ENCODE measurements at places on chromosomes 3 and 15. TPM values are rescaled to one million over a fixed set of nuclear protein-coding genes. Genes with fewer than 3 reads are reported as not detected.
A peak's percentile ranks its signal among the peaks of the same experiment; 100 is the strongest.

The GTF2E1 gene
- 10.9 TPM for total RNA-seq

The UPK1B gene
- not detected for total RNA-seq

DNA sequence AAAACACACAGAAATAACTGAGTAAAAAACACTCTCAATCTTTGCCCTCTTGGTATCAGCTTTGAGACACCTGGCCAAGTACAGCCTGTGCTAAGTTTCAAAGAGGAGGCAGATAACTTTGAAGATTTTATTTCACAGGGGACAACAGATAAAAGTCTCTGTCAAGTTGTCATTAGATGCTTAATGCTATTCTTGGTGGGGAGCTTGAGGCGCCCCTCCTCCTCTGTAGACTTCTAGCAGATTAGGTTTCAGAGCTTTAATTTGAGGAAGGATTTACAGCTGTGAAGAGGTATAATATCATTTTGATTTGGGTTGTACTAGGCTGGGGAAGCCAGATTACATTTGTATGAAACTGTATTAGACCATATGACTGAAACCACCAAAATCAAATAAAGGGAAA is 620.3 kb downstream of the FHIT start:
- no peaks in the 10 kb centered on the region for H3K36me3 ChIP-seq
- H3K4me3 ChIP-seq, result no peak overlapping the region
- no peaks in the 10 kb centered on the region for H3K4me1 ChIP-seq
- no peaks in the 10 kb centered on the region for H3K27me3 ChIP-seq
- H3K27ac ChIP-seq, result no peak overlapping the region
- no peak for DNase-seq

GRCh38 chr3:181622365-181622764 is 89.4 kb upstream of the SOX2 start:
- no peak for DNase-seq
- no peak overlapping the region for H3K27ac ChIP-seq
- no peaks in the 10 kb centered on the region for H3K4me1 ChIP-seq
- H3K36me3 ChIP-seq, result no peaks in the 10 kb centered on the region
- no peaks in the 10 kb centered on the region for H3K27me3 ChIP-seq
- no peak overlapping the region for H3K4me3 ChIP-seq

DNA sequence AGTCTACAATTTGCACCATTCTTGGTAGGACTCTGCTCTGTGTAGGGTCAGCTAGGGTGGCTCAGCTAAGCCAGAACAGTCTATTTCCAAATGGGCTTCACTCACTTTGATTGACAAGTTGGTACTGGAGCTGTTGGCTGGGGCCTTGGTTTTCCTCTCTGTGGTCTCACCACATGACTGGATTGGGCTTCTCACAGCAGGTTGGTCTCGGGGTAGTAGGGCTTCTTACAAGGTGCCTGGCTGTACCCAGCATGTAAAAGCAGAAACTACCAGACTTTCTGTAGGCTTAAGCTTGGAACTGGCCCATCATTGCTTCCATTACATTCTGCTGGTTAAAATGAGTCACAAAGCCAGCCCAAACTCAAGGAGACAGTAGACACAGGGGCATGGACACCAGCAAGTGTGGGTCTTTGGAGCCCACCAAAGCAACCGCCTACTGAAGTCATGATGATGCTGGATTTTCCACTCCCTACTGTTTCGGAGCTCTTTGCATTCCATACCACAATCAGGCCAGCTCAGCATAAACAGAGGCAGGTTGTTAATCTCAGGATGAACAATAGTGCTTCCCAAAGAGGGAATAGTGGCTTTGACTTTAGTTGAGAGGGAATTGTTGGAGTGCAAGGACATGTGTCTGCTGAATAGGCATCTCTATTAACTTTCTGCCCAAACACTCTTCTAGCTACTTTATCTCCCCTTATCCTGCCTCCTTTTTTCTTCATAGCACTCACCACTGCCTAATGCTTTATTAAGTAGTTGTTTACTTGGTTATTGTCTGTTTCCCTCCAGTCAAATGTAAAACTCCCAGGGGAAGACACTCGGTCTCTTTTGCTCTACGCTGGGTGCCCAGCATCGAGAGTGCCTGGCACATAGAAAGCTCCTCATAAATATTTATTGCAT is 78.0 kb upstream of the RARB start:
- H3K4me1 ChIP-seq, result no peaks in the 10 kb centered on the region
- H3K27ac ChIP-seq, result no peak overlapping the region
- no peaks in the 10 kb centered on the region for H3K36me3 ChIP-seq
- DNase-seq, result no peak

- no peak for DNase-seq
- peaks cover under 1% of the 10 kb centered on the region for H3K27me3 ChIP-seq
- H3K27ac ChIP-seq, result no peak overlapping the region
- H3K4me3 ChIP-seq, result no peak overlapping the region
Observed at GRCh38 chr15:60044636-60045270, 40.6 kb downstream of the FOXB1 start.

DNA sequence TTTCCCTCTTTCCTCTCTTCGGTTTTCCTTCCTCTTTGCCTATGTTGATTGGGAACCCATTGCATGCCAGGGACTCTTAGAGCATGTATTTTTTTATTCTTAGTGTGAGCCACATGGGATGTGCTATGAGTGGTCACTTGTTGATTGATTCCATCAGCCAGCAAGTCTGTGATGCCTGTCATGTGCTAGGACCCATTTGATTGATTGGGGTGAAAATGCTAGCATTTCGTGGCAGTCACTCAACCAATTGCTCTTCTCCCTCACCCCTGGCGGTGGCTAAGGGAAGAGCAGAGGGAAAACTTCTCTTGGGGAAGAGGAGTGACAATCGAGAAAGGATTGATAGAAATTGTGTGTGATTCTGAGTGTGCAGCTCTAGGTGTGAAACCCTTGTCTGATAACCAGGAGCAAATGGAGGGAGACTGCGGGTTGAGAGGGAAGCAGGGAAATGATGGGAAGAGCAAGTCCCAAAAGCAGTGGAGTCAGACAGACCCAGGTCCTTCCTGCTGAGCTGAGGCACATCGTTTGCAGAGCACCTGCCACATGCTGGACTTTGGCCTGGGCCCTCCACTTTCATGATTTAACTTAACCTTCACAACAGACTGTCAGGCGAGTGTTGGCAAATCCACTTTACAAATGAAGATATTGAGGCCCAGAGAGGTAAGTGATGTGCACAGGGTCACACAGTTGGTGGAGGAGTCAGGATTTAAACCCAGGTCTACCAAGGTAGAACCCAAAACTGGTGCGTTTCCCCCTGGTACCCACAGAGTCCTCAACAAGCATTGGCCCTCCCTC is 40.0 kb downstream of the SLC6A11 start:
- no peak for DNase-seq
- no peaks in the 10 kb centered on the region for H3K27me3 ChIP-seq
- no peaks in the 10 kb centered on the region for H3K36me3 ChIP-seq
- H3K27ac ChIP-seq, result no peak overlapping the region
- H3K4me1 ChIP-seq, result no peaks in the 10 kb centered on the region

- H3K4me1 ChIP-seq, result peaks cover 8% of the 10 kb centered on the region
- peak overlapping the region; percentile 59 for H3K27ac ChIP-seq
- peak; percentile 18 for DNase-seq
- no peaks in the 10 kb centered on the region for H3K36me3 ChIP-seq
- no peak overlapping the region for H3K4me3 ChIP-seq
Observed at GRCh38 chr3:133475245-133476010, 75.6 kb downstream of the BFSP2 start.

GRCh38 chr15:35764661-35765519 is 218.9 kb upstream of the DPH6 start:
- H3K27ac ChIP-seq, result no peak overlapping the region
- no peak for DNase-seq
- H3K36me3 ChIP-seq, result no peaks in the 10 kb centered on the region
- H3K4me1 ChIP-seq, result no peaks in the 10 kb centered on the region
- H3K27me3 ChIP-seq, result no peaks in the 10 kb centered on the region

- DNase-seq, result no peak
- no peak overlapping the region for H3K4me3 ChIP-seq
Observed at GRCh38 chr3:50205413-50206276, 574 bp downstream of the SLC38A3 start.

DNA sequence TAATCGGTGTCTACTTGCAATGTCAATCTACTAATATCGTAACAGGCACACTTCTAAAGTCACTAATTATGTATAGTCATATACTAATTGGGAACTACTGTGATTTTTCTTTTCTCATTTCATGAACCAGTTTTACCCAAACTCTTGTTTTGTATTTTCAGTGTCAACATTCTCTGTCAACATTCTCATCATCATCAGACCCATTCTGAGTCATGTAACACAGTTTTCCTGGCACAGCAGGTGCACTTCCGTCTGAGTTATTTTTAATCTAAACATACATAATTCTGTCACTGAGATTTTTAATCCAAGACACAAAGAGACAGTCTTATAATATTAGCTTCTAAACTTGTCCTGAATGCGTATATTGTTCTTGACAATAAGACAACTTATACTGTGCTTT is 205.1 kb upstream of the EIF1B start:
- H3K36me3 ChIP-seq, result no peaks in the 10 kb centered on the region
- DNase-seq, result no peak
- H3K4me1 ChIP-seq, result no peaks in the 10 kb centered on the region
- no peaks in the 10 kb centered on the region for H3K27me3 ChIP-seq
- no peak overlapping the region for H3K27ac ChIP-seq
- H3K4me3 ChIP-seq, result no peak overlapping the region

Data from natural killer cell (primary cell).